MV-4-11 (cell line): ENCODE measurements at places on chromosomes 4 and X.

DNA sequence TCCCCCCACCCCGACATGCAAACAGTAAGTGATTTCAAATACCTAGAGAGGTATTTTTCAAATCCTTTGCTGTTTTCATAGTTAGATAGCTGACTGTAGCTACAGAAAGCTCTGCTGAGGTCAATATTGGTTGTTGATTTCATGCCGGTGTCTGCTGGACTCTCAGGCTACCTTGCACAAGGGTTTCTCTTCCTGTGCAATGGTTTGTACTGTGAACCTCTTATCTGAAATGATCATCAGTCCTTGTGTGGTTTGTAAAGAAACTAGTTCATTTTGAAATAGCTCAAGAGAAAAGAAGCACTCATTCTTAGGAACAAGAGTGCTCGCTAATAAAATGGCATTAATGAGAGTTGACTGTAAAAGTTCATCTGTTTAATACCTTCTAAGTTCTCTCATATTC is 2.1 kb downstream of the MTM1 start:
- no peak for DNase-seq

GRCh38 chr4:40114206-40114605 is 57.6 kb downstream of the N4BP2 start:
- DNase-seq = peak; percentile 63

- DNase-seq = no peak
Observed at GRCh38 chr4:172270397-172270796, 457.2 kb downstream of the GALNTL6 start.

DNA sequence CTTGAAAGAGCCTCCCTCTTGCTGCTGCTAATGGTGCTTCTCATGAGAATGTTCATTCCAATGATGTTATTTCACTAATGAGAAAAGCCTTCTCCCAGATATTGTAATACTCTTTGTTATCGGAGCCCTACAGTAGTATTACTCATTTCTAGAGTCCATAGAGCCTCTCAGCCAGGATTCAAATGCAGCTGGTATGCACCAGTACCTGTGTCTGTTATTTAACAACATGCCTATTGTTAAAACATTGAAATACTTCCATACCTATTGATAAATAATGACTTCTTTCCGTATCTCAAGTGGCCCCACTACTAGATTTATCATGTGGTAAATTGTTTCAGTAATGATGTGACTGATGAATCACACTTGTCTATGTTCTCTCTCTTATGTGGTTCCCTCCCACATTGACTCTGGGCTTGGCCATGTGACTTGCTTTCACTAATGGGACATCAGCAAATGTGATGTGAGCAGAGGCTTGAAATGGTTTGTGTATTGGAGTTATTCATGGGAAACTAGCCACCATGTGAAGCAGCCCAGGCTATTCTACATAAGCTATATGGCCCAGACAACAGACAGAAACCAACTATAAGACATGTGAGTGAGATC is 207.6 kb downstream of the THOC2 start:
- no peak for DNase-seq

- no peak for DNase-seq
Observed at GRCh38 chr4:55351824-55352223, 5.8 kb downstream of the SRD5A3 start.

- no peak for DNase-seq
Observed at GRCh38 chr4:141501395-141501794, 135.0 kb upstream of the IL15 start.

DNA sequence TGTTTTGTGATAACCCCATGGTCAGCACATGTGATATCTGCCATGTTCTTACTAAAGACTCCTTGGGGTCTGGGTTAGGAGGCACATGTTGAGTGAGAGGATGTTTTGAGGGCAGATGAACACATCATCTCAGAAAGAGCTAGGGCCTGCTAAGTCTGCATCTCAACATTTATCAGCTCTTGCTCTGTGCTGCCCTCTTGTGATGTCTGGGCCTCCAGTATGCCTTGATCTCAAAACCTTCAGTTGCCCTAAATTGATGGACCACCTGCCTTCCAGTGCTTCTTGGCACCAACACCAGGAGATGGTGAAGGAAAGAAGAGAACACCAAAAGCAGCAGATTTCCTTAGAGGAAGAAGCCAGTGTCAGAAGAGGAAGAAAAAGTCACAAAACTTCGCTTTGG is 22.5 kb downstream of the MID1 start:
- peak; percentile 17 for DNase-seq

- DNase-seq = no peak
Observed at GRCh38 chrX:47587906-47588735, 5.9 kb downstream of the TIMP1 start.

DNA sequence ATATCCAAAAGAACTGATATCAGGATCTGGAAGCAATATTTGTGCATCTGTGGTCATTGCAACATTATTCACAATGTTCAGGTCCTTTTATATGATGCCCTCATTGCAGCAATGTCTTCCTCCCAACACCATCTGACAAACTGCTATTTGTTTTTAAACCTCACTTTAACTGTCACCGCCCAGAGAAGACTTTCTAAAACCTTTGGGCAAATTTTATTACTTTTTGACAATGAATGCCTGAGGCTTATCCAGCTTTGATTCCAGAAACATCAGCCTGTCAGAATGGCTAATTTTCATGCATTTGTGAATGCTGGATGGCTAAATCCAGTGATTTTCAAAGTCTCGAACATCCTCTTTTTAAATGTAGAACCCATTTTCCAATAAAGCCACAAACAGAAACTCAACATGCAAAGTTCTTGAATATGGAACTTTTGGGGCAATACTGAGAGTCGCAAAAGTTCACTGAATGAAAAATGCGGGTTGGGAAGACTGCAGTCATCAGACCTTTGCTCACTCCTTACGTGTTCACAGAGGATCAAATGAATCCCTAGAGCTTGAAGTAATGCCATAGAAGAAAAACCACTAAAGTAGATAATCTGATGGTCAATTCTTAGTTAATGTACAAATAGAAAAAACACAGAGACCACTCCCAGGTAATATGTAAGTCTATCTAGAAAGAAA is 10.5 kb downstream of the FGB start:
- no peak for DNase-seq

- no peak for DNase-seq
Observed at GRCh38 chr4:81818385-81818920, 346.7 kb upstream of the RASGEF1B start.

GRCh38 chr4:77021614-77022089 is 54.1 kb downstream of the CCNI start:
- peak; percentile 59 for DNase-seq

GRCh38 chrX:21799767-21800166 is 39.6 kb upstream of the MBTPS2 start:
- no peak for DNase-seq

- DNase-seq = peak; percentile 58
Observed at GRCh38 chr4:10977534-10977933, 293.0 kb upstream of the CLNK start.

- DNase-seq = no peak
Observed at GRCh38 chrX:28472926-28473325, 114.3 kb upstream of the IL1RAPL1 start.

GRCh38 chr4:4912155-4912554 is 52.7 kb downstream of the MSX1 start:
- DNase-seq = no peak
